Neural progenitor cell (in vitro differentiated cells): ENCODE measurements at places on chromosomes 5 and 9. TPM values are rescaled to one million over a fixed set of nuclear protein-coding genes. Genes with fewer than 3 reads are reported as not detected.
A peak's percentile ranks its signal among the peaks of the same experiment; 100 is the strongest.

DDX46 gene
- total RNA-seq, result 54.9 and 79.1 TPM in 2 replicates

LRRC19 gene
- total RNA-seq, result not detected in 2 replicates

PCDHB3 gene
- total RNA-seq, result 5.6 and 6.7 TPM in 2 replicates

TAF11L10 gene
- total RNA-seq, result not detected in 2 replicates

DNA sequence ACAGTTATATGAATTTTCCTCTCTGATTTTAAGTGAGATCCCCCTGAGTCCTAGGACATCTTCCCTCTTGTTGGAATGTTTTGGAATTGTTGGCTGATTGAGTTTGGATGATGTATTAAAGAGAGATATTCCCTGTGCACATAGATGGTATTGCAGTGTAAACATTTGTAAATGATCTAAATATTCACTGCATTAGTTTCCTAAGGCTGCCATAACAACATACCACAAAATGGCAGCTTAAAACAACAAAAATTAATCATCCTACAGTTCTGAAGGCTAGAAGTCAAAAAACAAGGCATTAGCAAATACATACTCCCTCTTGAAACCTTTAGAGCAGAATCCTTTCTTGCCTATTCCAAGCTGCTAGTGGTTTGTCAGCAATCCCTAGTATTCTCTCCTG lies 38.0 kb upstream of the MROH2B start:
- no peak for DNase-seq

GRCh38 chr5:180644825-180645273 lies 4.6 kb downstream of the FLT4 start:
- DNase-seq, result no peak

- DNase-seq, result peak; percentile 22
Measured at GRCh38 chr5:116382032-116382873, 192.4 kb downstream of the SEMA6A start.

GRCh38 chr5:63456279-63456678 lies 506.0 kb downstream of the HTR1A start:
- no peak for DNase-seq

DNA sequence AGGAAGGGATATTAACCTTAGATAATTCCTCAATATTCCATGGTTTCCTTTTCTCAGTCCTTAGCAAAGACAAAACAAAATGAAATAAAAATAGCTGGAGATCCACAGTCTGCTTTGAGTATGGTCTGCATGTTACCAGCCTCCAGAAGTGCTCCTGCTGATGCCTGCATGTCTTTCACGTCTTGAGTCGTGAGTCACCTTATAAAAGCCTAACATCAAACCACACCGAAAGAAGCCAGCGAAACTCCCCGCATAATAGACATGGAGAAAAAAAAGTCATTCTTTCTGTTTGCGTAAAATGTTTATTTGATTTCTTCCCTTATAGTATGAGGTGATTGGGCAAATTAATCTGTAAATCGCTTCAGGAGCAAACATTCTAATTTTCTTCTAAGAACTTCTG lies 380.5 kb downstream of the SLCO4C1 start:
- no peak for DNase-seq

DNA sequence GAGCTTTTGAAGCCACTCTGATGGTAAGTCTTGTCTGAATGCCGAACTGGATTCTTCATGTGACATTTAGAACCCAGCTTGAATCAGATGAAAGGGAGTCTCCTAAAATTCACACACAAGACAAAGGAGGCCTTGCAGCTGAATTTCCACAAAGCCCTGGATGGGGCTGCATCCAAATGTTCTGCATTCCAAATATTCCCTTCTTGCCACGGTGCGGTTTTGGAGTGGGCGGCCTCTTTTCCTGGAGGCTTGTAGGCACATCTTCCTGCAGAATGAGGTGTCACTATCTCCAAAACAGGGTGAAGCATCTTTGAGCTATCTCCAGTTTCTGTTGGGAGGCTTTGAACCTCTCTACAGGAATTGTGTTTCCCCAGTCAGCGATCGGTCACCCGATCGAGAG lies 342.7 kb downstream of the ARHGEF28 start:
- no peak for DNase-seq
